Upper lobe of left lung (tissue), 6 donors: ENCODE measurements at places on chromosomes 5 and 9. TPM values are rescaled to one million over a fixed set of nuclear protein-coding genes. Genes with fewer than 3 reads are reported as not detected.

Gene PCDHA12
- 3.3 TPM for total RNA-seq

Gene CCDC152
- total RNA-seq = 0.11 TPM

Gene PCDHA3
- total RNA-seq = 1.1 TPM

Gene CNTLN
- total RNA-seq = 58.7 TPM

Gene CAMK4
- total RNA-seq = 3.5 TPM

Gene MSMP
- total RNA-seq = 1.1 TPM

Gene RIC1
- 36.2 TPM for total RNA-seq

Gene LURAP1L
- total RNA-seq = 42.6 TPM

Gene FAM221B
- total RNA-seq = not detected

Gene PLCXD3
- 2.9 TPM for total RNA-seq
